ENCODE measurements at places on chromosomes 2 and 18.

DNA sequence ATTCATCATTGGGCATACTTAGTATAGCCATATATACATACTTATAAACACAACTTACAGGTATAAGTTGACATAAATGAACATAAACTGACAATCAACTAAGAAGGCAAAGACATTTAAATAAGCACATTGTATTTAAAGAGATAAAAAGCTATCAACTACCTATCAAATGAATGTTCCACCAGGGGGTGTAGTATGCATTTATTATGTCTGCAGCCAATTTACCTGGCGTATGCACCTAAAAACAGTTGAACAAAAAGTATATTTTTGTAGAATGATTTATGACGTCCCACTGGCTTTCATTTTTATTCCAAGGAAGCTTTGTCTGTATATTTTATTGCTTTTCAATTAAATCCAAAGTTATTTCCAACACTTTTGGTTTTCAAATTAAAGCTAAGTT is 323.5 kb downstream of the AFF3 start:
- no peak for DNase-seq

GRCh38 chr2:186991766-186992417 is 142.9 kb upstream of the ZSWIM2 start:
- DNase-seq = no peak

- DNase-seq = no peak
Observed at GRCh38 chr2:70985956-70986355, 7.5 kb downstream of the ANKRD53 start.

- DNase-seq = no peak
Observed at GRCh38 chr2:40955635-40956034, 503.7 kb upstream of the SLC8A1 start.

- no peak for DNase-seq
Observed at GRCh38 chr2:192029089-192029488, 165.6 kb downstream of the TMEFF2 start.

GRCh38 chr2:191933307-191934105 is 86.6 kb upstream of the CAVIN2 start:
- no peak for DNase-seq

- peak; percentile 12 for DNase-seq
Observed at GRCh38 chr2:27735263-27735904, 36.1 kb upstream of the MRPL33 start.

DNA sequence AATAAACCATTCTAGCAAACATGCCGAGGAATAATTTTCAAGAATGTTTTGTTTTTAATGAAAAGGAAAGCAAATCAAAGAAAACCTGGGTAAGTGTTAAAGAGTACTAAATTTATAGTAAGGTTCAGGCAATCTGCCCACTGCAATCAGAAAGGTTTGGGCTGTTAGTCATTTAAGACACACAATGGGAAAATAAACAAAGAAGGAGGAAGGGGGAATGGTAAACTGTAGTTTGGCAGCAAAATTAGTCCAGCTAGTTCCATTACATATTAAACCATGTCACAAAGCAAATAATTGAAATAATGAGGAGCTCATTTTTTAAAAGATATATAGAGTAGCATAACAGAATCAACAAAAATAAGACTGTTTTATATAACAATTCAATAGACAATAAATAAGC is 87.5 kb upstream of the COPS8 start:
- DNase-seq = no peak

GRCh38 chr2:28539118-28539541 is 43.3 kb downstream of the PLB1 start:
- DNase-seq = peak; percentile 25

DNA sequence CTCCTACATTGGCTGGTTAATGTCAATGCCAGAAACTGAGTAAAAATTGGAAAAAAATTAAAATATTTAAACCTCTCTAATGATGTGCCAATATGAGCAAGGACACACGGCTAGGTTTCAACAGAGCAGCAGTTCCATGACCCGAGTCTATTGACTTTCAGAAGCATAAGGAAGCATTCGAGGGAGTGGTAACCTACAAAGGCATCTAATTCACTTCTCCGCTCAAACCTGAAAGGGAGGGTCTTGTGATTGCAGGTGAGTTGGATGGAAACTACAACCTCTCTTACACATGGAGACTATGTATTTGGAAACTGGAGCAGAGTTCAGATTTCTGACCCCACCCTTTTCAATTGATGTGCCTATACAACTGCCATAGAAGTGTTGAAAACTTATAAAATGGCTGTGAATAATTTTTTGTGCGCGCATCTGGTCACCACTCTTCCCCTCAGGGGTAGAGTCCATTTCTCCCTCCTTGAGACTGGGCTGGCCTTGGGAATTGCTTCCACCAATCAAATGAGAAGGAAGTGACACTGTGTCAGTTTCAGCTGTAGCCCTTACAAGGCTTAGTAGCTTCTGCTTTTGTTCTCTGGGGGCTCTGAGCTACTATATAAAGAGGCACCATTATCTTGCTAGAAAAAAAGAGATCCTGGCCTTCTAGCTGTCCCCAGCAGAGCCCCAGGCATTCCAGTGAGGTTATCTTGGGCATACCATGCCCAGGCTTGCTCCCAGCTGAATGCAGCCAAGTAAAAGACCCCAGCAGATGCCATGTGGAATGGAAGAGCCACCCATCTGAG is 278.0 kb downstream of the EPHA4 start:
- no peak for DNase-seq

DNA sequence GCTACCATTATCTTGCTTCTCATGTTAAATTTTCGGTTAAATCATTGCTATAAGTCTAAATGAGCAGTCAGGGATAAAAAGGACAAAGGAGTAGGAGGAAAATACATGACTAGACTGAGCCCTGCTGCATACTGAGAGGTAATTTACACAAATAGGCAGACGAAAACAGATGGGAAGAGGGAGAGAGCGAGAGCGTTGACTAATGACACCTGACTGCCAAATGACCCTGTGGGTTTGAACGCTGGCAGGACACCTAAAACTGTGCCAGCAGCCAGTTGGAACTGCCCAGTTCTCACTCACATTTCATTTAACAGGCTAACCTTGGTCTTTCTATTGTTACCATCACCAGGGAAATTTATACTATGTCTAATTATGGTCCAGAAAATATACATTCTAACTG is 978.2 kb downstream of the CPS1 start:
- DNase-seq = no peak

GRCh38 chr2:26637811-26638310 is 3.3 kb downstream of the CIB4 start:
- DNase-seq = no peak

DNA sequence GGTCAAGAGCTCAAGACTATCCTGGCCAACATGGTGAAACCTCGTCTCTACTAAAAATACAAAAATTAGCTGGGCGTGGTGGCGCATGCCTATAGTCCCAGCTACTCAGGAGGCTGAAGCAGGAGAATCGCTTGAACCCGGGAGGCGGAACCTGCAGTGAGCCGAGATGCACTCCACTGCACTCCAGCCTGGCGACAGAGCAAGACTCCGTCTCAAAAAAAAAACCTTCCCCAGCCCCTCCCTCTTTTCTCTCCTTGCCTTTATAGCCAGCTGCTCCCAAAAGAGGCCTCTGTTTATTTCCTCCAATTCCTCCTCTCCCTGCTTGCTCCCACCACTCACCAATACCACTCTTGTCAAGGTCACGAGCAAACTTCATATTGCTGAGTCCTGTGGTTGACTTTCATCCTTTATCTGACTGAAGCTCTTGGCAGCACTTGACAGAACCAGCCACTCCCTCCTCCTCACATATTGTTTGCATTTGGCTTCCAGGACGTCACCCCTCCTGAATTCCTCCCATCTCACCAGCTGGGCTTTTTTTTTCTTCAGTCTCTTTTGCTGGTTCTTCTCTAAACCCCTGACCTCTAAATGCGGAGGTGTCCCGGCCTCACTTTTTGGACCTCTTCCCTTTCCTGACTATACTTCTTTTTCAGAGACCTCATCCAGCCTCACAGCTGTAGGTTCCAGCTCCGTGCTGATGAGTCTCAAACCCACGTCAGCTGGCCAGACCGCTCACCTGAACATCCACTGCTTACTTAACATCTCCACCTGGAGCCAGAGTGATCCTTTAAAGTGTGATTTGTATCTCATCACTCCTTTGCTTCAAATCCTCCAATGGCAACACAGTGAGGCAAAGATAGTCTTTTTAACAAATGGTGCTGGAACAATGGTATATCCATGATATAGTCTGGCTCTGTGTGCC is 84.6 kb upstream of the CAB39 start:
- no peak for DNase-seq

DNA sequence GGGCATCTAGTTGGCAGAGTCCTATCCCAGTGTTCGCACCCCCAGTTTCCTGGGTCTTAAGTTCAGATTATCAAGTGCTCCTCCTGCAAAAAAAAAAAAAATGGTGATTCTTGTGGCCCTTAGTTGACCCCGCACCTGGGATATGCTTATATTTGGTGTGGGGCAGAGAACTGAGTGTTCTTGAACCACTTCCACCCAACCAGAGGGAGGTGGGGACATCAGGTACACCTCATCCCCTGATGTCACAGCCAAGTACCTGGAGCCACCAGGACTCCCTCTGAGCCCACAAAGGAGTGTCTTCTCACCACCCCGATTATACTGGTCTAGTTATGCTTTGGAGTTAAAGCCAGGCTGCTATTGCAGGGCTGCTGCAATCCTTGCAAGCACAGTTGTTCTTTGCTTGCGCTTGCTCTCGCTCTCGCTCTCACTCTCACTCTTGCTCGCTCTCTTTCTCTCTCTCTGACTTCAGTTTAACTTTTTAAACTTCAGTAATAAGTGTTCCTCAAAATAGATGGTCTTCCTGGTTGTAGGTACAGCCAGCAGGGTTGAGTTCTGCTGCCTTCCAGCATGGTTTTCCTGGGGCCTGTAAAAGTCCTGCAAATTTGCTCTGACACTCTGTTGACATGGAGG is 265.7 kb downstream of the NEDD4L start:
- no peak for DNase-seq

DNA sequence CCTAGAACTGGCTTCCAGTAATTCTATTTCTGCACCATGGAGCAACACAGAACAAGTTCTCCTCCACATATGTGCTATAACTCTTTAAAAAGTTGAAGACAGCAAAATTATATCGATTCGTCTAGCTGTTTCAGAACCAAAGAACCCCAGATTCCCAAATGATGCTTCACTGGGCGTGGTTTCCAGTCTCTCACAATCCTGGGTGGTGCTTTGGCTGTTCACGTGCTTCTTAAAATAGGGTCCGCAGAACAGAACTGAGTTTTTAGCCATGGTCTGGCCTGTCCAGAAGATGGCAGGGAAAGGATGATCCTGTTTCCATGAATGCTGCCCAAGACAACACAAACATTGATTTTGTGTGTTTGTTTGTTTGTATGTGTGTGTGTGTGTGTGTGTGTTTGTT is 37.6 kb upstream of the PARD3B start:
- DNase-seq = no peak

DNA sequence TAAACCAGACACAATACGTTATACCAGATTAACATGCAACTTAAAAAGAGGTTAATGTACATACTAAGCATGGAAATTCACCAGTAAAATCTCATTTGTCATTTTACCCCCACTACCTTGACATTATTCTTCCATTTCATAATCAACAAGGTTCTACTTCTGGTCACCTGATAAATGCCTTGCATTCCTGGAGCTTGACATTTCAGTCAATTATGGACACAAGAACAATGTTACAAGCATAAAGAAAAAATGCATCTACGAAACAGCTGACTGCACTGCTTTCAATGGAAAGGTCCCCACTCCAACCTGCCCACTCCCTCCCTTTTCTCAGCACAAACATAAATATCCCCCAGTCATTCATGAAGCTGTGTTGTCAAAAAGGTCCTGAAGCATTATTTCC is 31.4 kb downstream of the ARL5A start:
- no peak for DNase-seq

GRCh38 chr2:121386102-121386501 is 101.1 kb upstream of the TFCP2L1 start:
- no peak for DNase-seq

- no peak for DNase-seq
Observed at GRCh38 chr2:29509397-29509796, 394.2 kb downstream of the CLIP4 start.

- no peak for DNase-seq
Observed at GRCh38 chr2:176356251-176356650, 87.0 kb downstream of the MTX2 start.

GRCh38 chr2:67684991-67685390 is 287.9 kb downstream of the ETAA1 start:
- no peak for DNase-seq

DNA sequence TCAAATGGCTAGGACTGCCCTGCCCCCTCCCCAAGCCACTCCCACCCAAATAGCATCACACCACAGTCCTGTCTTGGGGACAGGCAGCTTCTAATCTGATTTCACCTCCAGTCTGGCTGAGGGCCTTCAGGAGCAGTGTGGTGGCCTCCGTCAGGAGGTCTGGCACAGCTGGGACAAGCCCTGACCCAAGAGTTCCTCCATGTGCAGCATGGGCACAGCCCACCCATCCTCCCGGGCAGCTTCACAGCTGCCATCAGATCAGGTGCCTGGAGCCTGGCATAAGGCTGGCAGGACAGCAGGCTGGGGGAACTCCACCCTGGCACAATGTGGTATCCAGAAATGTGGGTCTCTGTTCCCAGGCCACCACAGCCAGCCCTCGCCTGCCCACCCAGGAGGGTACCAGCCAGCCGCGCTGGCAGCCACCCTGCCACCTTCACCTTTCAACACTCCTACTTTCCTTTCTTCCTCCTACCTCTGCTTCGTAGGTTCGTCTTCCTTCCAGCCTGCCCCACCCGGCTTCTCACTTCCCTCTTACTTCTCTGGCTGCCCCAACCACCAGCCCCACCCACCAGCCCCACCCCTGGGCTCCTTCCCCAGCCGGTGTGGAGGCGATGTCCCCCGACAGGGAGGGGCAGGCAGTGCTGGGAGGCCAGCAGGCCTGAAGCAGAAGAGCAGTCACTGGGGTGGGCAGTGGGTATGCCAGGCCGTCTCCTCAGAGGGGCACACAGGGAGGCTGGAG is at the start of gene CAPG:
TSS of gene CAPG (minus strand) at position 522 of the 739 bp plus-strand sequence. CDS start 8,221 bp downstream, outside the sequence.
- DNase-seq = no peak

DNA sequence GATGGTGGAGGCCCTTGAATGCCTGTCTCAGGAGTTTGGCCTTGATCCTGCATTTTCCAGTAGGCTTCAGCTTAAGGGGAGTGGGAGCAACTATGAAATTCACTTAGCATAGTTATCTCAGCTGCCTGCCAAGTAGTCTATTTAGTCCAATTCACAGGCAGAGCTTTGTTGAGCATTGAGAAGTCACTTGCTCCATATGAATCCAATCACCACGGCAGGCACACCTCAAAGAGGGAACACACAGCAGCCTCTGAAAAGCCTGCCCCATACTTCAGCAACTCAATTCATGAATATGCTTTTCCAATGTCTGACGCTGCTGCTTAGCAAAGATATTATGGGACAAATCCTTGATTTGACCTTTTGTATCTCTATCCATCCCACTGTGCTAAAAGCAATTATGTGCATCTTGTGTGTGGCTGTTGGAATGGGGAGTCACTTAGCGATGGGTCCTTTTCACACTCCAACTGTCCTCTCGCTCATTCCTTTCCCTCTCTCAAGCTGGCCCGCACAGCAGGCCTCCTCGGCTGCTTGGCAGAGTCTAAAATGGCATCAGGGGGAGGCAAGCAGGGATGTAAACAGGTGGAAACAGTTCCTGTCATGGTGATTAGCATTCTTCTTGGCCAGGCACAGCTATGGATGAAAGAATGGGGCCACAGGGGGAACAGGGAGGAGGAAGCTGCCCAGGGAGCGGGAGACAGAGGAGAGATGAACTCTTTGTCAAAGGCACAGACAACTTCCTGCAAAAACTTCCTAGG is 56.0 kb upstream of the LRPPRC start:
- no peak for DNase-seq

GRCh38 chr18:54822872-54823845 is 5.1 kb upstream of the RAB27B start:
- DNase-seq = no peak

Measured in substantia nigra (tissue), 51 donors.